M059J (cell line): ENCODE measurements at places on chromosomes 2 and 18.

DNA sequence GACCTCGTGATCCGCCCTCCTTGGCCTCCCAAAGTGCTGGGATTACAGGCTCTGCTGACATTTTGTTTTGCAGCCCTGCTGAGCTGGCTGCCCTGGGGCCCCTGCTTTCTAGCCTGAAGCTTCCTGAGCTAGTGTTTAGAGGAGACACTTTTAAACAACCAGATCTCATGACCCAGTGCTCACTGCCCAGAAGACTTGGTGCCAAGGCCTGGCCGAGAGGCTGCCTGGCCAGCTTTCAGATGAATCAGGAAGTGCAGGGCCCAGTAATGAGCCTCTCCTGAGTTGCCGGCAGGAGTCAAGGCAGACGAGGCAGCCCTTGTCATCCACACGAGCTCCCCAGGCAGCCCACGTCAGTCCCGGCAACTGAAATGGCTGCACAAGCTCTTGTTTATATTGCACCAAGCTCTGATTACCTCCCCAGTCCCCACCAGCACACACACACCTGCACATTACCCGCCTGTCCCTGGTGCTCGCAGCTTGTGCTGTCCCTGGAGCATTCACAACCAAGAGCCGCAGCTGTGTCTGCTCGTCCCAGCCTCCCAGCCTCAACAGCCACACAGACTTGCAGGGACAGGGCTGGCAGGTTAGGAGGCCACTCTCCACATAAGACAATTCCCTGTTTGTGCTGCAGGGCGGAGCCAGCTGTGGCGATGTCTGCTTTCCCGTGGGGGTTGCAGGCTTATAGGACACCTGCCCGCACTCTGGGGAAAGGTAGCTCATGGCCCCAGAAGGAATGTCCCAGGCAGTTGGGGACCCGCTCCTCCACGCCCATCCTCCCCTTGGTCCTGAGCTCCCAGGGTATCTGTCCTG, 331.2 kb upstream of the MYT1L start:
- peak; percentile 53 for DNase-seq

- DNase-seq = peak; percentile 4
Measured at GRCh38 chr18:13051159-13051558, 60.0 kb downstream of the CEP192 start.

GRCh38 chr18:48909721-48910120, 41.0 kb downstream of the SMAD7 start:
- DNase-seq = no peak

GRCh38 chr2:240419271-240419670, 16.2 kb upstream of the GPC1 start:
- no peak for DNase-seq

DNA sequence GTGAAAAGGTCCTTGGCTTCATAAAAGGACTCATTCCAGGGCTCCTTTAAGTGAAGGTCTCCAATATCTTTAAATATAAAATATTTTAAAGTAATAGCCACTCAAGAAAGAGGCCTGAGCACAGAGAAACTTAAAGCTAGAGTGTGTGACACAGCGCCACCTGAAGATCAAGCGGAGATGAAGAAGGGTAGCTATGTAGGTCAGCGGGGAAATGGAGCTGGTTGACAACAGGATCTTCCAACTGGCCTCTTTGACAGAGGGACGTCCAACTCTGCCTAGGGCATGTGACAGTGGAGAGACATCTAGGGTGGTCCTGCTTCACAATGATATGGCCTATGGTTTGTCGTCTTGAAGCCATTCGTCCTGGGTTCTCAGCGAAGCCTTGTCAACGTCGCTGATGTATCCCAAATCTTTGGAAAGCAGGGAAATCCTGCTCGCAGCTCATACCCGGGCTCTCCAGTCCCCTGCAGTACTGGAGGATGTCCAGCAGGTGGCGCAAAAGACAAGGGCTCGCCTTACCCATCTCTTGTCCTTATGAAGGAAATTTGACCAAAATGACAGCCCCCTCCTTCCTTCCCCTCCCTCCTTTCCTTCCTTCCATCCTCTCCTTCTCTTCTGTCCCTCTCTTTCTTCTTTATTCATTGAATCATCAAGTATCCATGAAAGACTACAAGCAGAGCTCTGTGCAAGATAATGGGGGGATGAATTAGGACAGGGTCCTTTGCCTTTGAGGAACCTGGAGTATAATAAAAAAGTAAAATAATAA, 59.6 kb downstream of the LONRF2 start:
- DNase-seq = peak; percentile 50

DNA sequence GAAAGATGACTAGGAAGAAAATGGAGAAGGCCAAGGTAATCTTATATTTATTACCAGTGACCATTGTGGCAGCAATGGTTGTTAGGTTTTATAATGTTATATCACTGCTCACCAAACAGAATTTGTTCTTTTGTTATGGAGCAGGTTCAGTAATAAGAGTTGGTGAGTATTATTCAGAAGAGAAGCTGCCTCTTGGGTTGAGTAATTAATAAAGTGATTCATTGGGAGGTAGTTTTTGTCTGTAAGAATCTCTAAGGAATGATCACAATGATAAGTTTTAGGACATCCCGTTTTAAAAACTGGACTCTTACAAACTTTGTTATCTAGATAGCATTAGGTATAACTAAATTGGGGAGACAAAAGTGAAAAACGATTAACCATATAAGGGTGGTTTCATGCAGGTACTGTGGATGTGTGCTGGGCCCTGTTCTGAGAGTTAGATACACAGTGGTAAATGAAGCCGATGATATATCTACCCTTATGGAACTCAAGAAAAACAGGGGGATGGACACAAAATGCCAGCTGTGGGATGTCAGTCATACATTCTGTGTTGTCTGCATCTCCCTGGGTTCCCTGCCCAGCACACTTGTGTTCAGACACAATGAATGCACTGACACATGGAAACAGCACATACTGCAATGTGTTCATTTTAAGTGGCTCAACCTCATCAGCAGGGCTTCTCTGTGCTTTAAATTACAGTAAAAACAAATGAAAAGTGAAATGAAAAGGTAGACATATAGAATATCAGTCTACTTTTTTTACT, 7.5 kb downstream of the MAP4K4 start:
- DNase-seq = no peak

- DNase-seq = no peak
Measured at GRCh38 chr2:97711394-97711711, 2.0 kb upstream of the ZAP70 start.

DNA sequence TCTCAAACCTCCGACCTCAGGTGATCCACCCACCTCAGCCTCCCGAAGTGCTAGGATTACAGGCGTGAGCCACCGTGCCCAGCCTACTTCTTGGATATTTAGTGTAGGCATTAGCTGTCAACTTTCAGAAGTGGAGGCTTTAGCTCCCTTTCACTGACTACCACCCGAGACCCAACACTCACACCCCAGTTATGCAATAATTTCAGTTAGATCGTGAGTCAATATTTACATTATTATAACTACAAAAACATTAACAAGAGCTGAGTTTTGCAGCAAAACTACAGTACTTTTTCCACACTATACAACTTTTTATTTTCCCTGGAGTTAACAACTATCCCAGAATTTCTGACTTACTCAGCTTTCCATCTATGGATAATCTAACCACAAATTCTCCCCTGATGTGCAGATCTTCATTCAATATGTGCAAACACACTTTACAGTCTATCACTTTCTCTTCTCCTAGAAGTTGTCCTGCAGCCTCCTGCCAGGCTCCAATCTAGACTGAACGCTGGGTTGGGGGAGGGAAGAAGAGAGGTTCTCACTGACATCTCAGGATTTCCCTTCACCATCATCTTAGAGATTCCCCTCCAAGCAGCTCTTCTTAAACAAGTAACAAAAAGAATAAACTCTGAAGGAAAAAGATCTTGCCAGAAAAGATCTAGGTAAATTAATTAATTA, 10.1 kb downstream of the TBC1D8 start:
- DNase-seq = no peak

- DNase-seq = peak; percentile 32
Measured at GRCh38 chr2:60581433-60582282, 28.2 kb upstream of the BCL11A start.

- no peak for DNase-seq
Measured at GRCh38 chr2:10208736-10209135, 86.2 kb downstream of the RRM2 start.

DNA sequence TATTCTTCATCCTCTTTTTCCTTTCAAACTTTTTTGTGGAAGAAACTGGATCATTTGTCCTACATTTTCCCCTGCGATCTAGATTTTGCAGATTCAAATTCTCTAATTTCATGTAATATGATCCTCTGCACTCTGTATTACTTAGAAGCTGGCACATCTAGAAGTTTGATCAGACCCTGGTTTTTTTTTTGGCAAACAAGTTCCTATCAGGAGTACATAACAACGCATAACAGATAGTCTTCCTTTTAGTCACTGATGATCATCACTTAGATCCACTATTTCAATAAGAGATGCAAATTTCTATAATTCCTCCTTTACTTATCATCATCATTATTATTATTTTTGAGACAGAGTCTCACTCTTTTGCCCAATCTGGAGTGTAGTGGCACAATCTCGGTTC, 117.1 kb downstream of the CDH2 start:
- no peak for DNase-seq

DNA sequence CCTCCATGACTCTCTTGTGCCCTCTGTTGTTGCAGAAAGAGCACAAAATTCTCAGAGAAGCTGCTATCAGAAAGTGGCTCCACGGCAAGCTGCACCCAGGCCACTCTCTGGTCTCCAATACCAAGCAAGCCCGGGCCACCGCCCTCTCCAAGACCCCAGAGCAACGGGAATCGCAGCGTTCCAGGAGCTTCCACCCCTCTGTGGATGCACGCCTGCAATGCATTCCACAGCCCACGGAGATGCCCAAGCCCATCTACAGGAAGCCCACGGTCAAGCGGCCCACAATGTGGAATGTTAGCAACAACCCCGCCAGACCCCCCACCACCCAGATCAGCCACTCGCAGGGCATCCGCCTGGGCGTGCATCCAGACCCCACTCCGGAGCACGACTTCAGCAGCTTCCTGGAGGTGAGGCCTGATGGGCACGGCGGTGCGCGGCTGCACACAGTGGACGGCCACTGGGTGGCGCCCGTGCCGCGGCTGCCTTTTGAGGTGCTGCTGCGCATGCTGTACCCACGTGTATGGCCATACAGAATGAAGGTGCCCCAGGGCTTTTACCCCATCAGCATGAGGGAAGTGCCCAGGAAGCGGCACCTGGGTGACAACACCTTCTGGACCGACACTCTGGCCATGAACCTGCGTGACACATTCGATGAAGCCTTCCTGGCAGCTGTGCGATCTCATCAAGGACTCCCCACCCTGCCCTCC, 6.3 kb downstream of the ANKRD53 start:
- no peak for DNase-seq

- DNase-seq = no peak
Measured at GRCh38 chr2:24304631-24305030, 55.7 kb downstream of the ITSN2 start.

GRCh38 chr18:76460482-76460881, 34.6 kb downstream of the ZNF516 start:
- no peak for DNase-seq

DNA sequence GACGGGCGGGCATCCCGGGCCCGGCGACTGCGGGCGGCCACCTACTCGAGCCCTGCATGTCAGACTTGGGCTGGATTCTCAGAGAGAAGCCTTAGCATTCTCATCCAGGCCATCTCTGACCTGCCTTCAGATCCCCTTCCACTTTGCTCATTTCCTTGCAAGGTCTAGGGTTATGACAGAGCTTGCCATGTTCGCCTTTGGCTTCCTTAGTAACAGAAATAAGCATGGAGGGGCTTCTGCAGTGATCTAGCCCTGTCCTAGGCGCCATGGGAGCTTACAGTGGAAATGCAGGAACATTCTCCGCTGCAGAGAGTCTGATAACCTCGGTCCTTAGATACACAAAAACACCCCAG, 632 bp upstream of the ACVR1 start:
- no peak for DNase-seq

GRCh38 chr18:12995952-12996477, 4.9 kb downstream of the CEP192 start:
- DNase-seq = no peak

DNA sequence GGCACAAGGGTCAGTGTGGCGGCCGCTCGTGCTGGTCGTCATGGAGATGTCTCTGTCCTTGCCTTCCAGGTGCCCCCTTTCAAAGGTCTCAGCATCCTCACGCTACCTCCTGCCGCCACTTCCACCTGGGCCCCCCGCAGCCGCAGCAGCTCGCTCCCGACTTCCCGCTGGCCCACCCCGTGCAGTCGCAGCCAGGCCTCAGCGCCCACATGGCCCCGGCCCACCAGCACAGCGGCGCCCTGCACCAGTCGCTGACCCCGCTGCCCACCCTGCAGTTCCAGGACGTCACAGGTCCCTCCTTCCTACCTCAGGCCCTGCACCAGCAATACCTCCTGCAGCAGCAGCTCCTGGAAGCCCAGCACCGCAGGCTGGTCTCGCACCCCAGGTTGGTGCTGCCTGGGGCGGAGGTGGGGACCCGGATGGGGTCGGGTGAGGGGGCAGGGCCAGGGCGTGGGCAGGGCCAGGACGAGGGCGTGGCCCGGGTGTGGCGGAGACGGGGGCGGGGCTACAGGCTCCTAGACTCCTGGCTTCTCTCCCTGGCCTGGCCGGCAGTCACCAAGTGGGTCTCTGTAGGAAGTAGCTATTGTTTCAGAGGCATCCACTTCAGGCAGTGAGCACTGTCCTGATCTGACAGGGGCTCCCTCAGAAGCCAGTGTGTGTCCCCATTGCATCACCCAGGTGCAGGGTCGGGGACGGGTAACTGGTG, 223.7 kb downstream of the LOXHD1 start:
- no peak for DNase-seq

DNA sequence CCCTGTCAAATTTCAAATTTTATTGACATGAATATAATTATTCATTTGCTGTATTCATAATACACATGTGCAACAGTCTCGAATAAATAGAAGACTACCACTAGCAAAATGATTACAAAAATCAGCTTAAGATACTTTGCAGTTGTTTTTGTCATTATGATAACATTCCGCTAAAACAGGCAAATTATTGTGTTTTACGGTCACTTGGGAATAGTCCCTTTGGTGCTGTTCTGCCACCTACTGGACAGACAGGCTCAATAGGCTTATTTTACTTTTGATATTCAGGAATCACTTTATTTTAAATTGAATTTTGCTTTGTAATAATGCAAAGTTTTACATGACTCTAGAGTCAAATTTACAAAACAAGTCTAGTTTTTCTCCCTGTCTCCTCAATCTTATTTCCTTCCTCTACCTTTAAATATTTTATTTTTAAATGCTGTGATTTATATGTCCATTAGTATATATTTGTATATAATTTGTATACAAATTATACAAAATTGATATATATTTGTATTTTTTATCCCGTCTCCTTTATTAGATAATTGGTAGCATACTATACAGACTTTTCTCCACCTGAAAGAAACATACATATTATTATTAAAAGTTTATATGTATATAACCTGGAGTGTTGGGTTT, 456.3 kb downstream of the DLGAP1 start:
- DNase-seq = peak; percentile 42

GRCh38 chr2:52495816-52496215, 1271.8 kb upstream of the CHAC2 start:
- no peak for DNase-seq
